ENCODE measurements at places on chromosomes 2 and 18.

DNA sequence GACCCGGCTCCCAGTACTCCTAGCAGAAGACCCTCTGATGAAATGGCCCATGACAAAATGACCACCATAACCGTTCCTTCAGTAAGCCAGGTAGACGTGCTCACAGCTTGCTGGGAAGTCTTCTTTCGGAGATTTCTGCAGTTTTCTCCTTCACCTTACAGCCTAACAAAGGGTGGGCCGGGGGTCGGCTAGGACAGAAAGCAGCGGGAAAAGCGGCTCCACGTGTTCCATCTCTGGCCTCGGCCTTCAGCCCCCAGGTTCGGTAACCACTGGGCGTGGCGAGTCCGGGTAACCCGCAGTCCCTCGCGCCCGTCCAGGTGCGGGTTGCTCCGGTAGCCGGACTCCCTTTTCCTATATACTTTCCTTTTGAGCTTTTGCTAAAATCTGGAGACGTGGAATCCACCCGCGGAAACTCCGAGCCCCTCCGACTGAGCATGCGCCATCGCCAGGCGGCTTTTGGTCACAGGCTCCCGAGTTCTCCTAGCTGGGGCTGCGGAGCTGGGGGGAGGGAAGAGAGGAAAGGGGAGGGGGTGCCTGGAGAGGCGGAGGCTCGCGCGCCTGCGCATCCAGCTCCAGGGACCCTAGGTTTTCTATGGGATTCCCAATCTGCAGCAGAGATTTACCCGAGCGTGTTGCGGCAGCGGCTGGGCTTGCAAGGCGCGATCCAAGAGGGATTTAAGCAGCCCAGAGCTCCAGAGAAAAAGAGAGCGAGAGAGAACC lies at the start of gene VSNL1:
TSS of gene VSNL1 (plus strand) at position 604 of the 720 bp plus-strand sequence. CDS start 51,379 bp downstream, outside the sequence.
- no peak for DNase-seq

DNA sequence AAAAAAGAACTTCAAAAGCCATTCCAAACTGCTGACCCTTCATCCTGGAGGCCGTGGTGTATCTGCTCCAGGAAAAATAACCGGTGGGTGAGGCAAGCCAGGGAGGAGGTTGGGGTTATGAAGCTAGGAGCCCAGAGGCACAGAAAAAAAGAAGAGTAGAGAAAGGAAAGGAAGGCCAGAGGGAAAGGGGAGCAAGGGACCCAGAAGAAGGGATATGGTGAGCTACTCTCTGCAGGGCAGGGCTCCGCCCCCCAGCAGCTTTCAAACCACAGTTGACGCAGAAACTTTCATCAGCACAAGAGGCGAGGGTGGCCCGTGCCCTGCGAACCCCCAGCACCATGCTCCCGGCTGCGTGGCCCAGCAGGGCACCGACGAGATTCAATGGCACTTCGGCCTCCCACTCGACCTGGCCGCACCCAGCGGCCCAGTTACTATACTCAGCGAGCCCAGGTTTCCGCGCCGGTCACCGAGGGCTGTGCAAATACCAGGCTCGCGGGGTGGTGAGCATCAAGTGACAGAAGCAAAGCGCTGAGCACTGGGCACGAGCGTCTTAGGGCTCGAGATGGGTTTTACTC lies 665 bp downstream of the MCM6 start:
- peak; percentile 80 for DNase-seq

- peak; percentile 5 for DNase-seq
These were observed 35.3 kb downstream of the GALNT1 start for GRCh38 chr18:35616664-35617423.

GRCh38 chr18:71450257-71450656 lies 1093.9 kb downstream of the CBLN2 start:
- DNase-seq, result no peak

GRCh38 chr2:177783835-177784744 lies 288.5 kb downstream of the PDE11A start:
- DNase-seq, result peak; percentile 49

DNA sequence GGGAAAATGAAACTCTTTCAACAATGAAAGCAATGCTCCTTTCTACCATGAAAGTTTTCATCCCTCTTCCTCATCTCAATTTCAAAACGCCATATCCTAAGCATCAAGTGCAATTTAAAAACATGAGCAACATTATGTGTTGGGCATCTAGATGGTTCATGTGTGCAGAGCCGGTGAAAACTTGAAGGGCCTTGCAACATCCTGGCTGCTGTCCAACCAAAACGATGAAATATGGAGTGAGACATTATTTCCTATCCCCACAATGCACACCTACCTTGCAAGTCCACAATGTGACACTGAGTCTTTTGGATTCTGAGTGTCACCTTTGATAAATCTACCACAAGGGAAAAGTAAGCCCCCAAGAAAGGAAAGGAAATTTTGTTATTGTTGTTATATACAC lies 110.0 kb downstream of the NCKAP5 start:
- no peak for DNase-seq

DNA sequence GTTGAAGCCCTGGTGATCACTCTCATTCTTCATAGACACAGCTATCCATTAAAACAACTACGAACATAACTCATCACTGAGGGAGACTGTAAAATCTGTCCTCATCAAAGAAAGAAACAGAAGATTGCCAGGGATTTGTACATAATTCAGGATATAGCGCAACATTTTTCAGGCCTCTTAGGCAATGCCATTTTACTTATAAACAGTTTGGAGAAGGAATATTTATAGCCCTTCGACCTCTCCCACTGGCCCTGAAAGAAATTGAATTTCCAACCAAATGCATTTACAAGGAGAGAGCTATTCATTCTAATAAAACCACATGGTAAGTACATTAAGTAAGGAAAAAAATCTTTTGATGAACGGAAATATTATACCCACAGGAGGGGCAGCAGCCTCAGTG lies 295.0 kb downstream of the RAD51AP2 start:
- no peak for DNase-seq

GRCh38 chr2:39325966-39326365 lies 82.2 kb upstream of the CDKL4 start:
- DNase-seq, result no peak

- no peak for DNase-seq
These were observed 1084.7 kb upstream of the NXPH2 start for GRCh38 chr2:139864821-139865302.

DNA sequence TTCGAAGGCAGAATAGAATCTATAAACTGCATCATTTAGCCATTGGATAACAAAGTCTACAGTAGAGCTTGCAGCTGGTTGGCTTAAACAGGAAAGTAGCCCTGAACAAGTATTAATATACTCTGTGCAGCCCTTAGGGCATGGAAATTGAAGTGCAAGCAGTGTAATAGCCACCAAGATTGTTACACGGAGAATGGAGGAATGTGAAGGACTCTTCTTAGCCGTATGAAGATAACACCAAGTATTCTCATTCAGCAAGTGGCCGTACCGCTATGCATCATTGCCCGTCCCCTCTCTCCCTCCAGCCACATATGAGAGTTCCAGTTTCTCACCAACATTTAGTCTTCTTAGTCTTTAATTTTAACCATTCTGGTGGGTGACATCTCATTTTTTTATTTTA lies 40.5 kb downstream of the ANKRD12 start:
- DNase-seq, result no peak

DNA sequence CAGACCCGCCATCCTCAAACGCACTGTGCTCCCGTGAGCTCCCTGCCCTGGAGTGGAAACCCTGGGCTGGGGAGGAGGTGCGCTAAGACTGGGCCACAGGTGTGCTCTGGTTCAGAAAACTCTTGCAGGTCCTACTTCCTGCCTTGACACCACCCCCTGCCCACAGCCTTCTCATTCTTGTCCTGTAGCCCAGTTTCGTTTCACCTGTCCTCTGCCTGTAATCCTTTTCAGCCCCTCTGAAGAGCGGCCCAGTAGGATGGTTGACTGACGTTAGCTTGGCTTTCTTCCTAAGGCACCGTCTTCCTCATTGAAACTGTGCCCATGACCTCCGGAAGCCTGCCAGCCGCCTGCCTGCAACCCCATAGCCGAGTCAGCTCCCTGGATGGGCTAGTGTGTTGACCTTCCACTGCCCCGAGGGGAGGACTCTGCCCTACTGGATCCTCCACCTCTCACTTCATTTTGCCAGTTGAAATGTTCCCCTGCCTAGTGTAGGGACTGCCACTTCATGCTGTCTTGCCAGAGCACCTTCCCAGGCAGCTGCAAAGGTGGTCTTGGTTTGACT lies 116.9 kb downstream of the AGAP1 start:
- peak; percentile 92 for DNase-seq
